Aorta (tissue), 5 donors: ENCODE measurements at places on chromosomes 5 and 9. TPM values are rescaled to one million over a fixed set of nuclear protein-coding genes. Genes with fewer than 3 reads are reported as not detected.
A peak's percentile ranks its signal among the peaks of the same experiment; 100 is the strongest.

DNA sequence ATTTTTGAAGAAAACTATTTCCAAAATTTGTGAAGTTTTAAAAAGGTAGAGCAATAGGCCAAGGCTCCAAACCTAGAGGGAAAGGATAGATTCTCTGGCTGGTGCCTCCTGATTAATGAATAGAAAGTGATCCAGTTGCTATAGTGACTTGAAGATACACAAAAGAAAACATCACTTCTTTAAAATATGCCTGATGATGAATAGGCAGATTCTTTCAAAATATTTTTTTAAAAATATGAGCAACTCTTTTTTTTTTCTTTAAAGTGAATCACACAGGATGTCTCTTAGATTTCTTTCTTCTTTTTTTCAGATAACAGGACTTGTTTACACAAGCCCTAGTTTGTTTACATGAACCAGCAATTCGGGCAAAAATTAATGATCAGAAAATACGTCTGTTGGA lies 124.4 kb downstream of the RFK start:
- no peak for DNase-seq

- no peak for DNase-seq
Measured at GRCh38 chr5:66987126-66987525, 209.5 kb downstream of the CD180 start.

GRCh38 chr5:32776200-32776599 lies 65.1 kb downstream of the NPR3 start:
- no peak for DNase-seq

- peak; percentile 20 for DNase-seq
Measured at GRCh38 chr5:1745123-1745795, 54.4 kb downstream of the MRPL36 start.

DNA sequence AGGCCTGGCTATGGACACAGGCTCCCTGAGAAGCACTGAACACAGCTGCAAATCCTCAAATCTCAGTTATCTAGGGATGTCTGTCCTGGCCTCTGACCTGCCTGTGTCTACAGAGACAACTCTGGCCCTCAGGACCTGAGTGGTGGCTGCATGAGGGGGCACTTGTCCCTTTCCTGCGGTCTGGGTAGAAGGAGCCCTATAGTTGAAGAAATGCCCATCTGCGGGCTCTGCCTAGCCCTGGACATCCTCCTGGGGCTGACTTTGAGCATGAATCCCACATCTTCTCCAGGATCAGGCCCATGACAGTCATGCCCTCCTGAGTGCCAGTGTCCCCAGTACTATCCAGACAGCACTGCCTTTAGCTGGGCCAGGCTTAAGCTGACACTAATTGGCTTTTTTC lies 10.0 kb downstream of the DNAJB5 start:
- no peak for DNase-seq

Gene PCDHA7
- 0.57 TPM for total RNA-seq
